Left ventricle myocardium inferior (tissue), 1 donor: ENCODE measurements at places on chromosomes 1 and 21. TPM values are rescaled to one million over a fixed set of nuclear protein-coding genes. Genes with fewer than 3 reads are reported as not detected.

GRCh38 chr21:46465651-46466050 lies 7.0 kb downstream of the DIP2A start:
- H3K27me3 ChIP-seq, result no peaks in the 10 kb centered on the region
- peaks cover 13% of the 10 kb centered on the region for H3K36me3 ChIP-seq
- no peak overlapping the region for H3K4me3 ChIP-seq
- no peak for DNase-seq
- H3K27ac ChIP-seq, result peak overlapping the region; percentile 7

- no peaks in the 10 kb centered on the region for H3K27me3 ChIP-seq
- no peak overlapping the region for H3K4me3 ChIP-seq
- peak overlapping the region; percentile 86 for H3K27ac ChIP-seq
- peak; percentile 62 for DNase-seq
These were observed 83.4 kb downstream of the SMYD2 start for GRCh38 chr1:214364386-214364785.

- no peaks in the 10 kb centered on the region for H3K36me3 ChIP-seq
- H3K27ac ChIP-seq, result peak overlapping the region; percentile 76
- peak overlapping the region; percentile 64 for H3K4me3 ChIP-seq
- no peaks in the 10 kb centered on the region for H3K27me3 ChIP-seq
- no peaks in the 10 kb centered on the region for H3K4me1 ChIP-seq
- no peak for DNase-seq
These were observed 29.9 kb upstream of the HJV start for GRCh38 chr1:146051452-146051851.

DNA sequence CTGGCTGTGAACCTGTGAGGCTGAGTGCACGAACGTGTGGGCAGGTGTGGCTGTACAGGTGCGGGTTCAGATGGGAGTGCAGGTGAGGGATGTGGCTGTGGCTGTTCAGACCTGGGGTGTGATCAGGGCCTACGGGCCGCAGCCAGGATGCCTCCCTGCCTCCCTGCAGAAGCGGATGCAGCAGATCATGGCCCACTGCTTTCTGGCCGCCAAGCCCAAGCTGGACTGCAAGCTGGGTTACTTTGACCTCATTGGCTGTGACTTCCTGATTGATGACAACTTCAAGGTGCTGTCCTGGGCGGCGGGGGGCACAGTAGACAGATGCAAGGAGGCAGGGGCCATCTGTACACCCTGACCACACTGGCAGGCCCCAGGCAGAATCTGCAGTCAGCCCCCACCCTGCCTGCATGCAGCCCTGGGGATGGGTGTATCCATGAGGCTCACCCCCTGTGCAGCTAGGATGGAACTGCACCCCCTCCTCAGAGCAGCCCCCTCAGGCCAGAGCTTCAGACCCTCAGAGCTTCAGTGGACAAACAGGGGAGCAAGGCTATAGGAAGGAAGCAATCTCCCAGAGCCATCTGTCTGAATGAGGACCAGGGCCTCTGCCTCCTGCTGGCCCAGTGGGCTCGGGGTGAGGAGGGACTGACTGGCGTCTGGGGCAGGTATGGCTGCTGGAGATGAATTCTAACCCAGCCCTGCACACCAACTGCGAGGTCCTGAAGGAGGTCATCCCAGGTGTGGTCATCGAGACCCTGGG lies 9.8 kb downstream of the TNFRSF18 start:
- peaks cover 16% of the 10 kb centered on the region for H3K27me3 ChIP-seq
- peak; percentile 1 for DNase-seq
- H3K27ac ChIP-seq, result no peak overlapping the region
- peaks cover 16% of the 10 kb centered on the region for H3K4me1 ChIP-seq
- no peak overlapping the region for H3K4me3 ChIP-seq

PTGS2 gene
- total RNA-seq, result 0.85 TPM

DNA sequence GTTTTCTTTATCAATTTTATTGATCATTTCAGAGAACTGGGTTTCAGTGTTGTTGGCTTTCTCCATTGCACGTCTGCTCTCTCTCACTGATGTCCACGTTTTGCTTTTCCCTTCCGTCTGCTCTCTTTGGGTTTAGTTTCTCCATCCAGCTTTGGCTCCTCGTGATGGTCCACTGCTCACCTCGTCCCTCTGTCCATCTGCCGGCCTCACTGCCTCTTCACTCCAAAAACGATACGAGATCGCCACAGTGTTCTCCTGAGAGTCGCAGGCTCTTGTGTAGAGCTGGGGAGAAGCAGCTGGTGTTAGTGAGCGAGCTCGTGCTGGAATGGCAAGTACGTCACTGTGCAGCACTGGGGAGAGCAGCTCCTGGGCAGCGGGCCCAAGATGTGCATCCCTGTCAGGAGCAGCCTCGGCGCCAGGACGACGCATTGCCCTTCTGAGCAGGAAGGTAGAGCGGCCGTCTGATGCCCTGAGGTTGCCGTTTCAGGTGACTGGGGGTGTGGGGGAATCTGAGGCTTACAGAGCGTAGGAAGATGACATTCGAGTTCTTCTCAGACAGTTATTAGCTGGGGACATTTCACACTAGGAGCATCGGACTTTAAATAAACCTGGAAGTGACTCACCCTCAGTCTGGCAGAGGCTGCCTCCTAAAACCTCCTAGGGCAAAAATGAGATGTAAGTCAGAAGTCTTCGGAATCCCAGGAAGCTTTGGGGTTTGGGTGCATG lies 31.4 kb upstream of the PCBP3 start:
- no peaks in the 10 kb centered on the region for H3K4me1 ChIP-seq
- no peak overlapping the region for H3K27ac ChIP-seq
- no peaks in the 10 kb centered on the region for H3K36me3 ChIP-seq
- no peak overlapping the region for H3K4me3 ChIP-seq
- H3K27me3 ChIP-seq, result peaks cover 85% of the 10 kb centered on the region

DNA sequence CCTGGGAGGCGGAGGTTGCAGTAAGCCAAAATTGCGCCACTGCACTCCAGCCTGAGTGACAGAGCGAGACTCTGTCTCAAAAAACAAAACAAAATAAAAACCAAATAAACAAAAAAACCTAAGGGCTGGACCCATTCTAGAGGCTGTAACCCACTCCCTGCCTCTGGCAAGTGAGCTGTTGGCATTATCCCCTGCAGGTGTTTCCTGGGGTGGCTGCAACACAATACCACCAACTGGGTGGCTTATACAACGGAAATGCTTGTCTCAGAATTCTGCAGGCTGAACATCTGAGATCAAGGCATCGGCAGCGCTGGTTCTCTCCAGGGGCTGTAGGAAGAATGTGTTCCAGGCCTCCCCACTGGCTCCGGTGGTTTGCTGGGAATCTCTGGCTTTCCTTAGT lies 15.2 kb downstream of the LRRC38 start:
- peaks cover 14% of the 10 kb centered on the region for H3K27me3 ChIP-seq
- no peaks in the 10 kb centered on the region for H3K36me3 ChIP-seq
- no peak overlapping the region for H3K27ac ChIP-seq
- H3K4me3 ChIP-seq, result no peak overlapping the region
- H3K4me1 ChIP-seq, result no peaks in the 10 kb centered on the region

DNA sequence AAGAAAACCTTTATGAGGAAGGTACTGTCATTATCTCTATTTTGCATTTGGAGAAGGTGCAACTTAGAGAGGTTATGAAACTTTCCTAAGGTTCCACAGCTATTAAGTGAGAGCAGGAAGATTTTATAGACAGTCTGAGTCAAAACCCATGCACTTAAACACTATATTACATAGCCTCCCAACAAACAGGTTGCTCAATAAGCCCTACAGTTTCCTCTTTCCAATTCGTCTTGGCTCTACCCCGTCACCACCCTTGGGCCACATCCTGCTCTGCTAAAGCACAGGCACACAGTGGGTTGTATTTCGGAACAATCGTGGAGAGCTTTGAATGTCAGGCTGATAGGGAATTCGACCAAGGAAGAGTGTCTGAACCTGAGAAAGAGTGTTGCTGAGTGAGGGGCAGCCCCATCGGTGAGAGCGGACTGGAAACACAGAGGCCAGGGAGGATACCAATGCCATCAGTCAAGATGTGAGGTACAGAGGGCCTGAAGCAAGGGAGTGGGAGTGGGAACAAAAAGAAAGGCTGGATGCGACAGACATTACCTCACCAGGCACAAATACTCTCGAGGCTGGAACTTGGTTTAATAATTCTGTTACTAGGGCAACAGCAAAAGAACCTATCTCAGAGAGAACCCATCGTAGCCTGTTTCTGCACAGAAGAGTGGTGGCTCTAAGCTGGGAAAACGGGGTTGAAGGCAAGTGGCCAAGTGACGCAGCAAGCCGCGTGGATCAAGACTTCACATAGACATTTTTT lies 6.3 kb upstream of the LRRC52 start:
- H3K27me3 ChIP-seq, result no peaks in the 10 kb centered on the region
- H3K27ac ChIP-seq, result no peak overlapping the region
- DNase-seq, result no peak
- no peaks in the 10 kb centered on the region for H3K36me3 ChIP-seq
- H3K4me1 ChIP-seq, result peaks cover 26% of the 10 kb centered on the region

DNA sequence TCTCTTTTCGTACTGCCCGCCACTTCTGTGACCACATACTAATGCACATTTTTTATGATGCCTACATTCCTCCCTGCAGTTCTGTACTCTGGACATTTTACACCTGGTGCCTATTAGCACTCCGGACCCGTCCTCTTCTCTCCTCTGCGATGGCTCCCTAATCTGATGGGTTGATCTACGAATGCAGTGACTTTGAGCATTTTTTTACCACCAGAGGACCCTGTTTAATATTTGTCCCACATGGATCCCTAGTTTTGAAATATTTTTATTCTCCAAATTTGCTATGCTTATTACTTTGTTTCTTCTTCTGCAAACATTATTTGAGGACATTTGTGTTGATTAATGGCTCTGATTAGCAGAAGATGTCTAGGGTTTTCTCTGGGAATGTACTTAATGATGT lies 5.2 kb downstream of the PPFIA4 start:
- H3K36me3 ChIP-seq, result no peaks in the 10 kb centered on the region
- H3K4me1 ChIP-seq, result peaks cover 53% of the 10 kb centered on the region
- H3K4me3 ChIP-seq, result no peak overlapping the region
- no peak overlapping the region for H3K27ac ChIP-seq

PLEKHM2 gene
- 90.3 TPM for total RNA-seq

- no peak overlapping the region for H3K4me3 ChIP-seq
- H3K27me3 ChIP-seq, result no peaks in the 10 kb centered on the region
- no peaks in the 10 kb centered on the region for H3K4me1 ChIP-seq
- no peak for DNase-seq
These were observed 25.0 kb upstream of the CHRM3 start for GRCh38 chr1:239361403-239361802.

IL20 gene
- total RNA-seq, result not detected

DNA sequence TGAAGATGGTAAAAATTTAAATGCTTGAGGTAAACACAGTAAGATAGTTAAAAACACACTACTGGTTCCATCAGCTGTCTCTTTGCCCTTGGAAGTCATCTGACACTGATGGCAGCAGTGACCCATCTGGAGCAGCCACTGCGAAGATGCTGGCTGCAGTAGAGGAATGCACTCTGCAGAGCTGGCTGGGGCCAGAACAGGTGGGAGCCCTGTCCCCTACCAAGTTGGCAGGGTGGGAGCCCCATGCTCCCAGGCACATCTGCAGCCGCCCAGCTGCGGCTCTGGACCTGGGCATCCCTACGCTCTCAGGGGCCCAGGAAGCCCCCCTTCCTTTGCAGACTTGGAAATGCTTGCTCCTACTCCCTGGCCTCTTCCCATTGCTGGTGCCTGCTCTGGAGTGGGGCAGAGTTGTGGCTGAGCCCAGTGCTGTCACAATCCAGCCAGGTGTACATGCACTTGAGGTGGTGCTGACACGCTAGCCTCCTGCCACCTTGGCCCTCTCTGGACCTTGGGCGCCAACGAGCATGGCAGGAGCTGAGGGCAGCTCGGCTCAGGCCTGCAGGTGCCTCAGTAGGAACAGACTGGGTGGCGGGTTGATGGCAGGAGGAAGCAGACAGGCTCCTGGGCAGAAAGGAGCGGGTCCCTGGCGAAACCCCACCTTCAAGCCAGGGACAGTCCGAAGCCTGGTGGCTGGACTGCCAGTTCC lies 227.0 kb downstream of the FGGY start:
- peaks cover 27% of the 10 kb centered on the region for H3K4me1 ChIP-seq
- H3K27ac ChIP-seq, result no peak overlapping the region
- H3K36me3 ChIP-seq, result no peaks in the 10 kb centered on the region
- no peaks in the 10 kb centered on the region for H3K27me3 ChIP-seq

DNA sequence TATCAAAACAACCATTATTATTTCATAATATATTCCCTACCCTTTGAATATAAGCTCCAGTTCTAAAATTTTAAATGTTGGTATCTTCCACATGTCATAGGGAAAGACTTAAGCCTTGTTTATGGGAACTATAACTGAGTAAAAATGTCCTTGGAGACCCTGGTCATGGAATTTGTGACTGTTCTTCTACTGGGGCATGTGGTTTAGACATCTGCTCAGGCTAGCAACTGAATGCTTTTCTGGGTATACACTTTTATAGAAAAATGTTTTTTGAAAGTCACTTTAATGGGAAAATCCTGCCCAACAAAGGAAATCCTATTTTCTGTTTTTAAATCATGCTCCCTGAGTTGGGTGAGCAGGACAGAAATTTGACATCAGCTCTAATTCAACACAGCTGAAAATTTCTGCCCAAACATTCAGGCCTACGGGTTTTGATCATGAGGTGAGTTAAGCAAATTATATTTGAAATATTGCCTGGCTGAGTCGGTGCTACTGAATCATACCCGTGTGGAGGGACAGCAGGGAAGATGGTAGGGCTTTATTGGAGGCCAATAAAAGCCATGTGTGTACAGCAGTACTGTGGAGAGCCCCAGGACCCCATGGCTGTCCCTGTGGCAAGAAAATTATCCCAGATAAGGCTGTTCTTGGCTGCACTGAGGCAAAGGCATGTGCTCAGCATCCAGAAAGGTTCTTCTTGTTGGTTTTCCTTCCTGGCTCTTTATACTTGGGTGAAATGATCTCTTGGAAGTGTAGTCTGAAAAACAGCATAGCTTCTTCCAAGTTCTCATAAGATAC lies 391.8 kb downstream of the DISC1 start:
- no peak overlapping the region for H3K4me3 ChIP-seq
- DNase-seq, result no peak
- H3K27ac ChIP-seq, result no peak overlapping the region
- H3K4me1 ChIP-seq, result peaks cover 8% of the 10 kb centered on the region

ANKRD35 gene
- 0.77 TPM for total RNA-seq

LCE1C gene
- not detected for total RNA-seq

GRCh38 chr1:62722796-62723195 lies 34.6 kb upstream of the DOCK7 start:
- DNase-seq, result no peak
- no peak overlapping the region for H3K27ac ChIP-seq
- no peak overlapping the region for H3K4me3 ChIP-seq
- no peaks in the 10 kb centered on the region for H3K36me3 ChIP-seq

GRCh38 chr1:36128126-36128904 lies 3.3 kb upstream of the COL8A2 start:
- no peak for DNase-seq
- no peak overlapping the region for H3K27ac ChIP-seq
- H3K4me3 ChIP-seq, result no peak overlapping the region

DNA sequence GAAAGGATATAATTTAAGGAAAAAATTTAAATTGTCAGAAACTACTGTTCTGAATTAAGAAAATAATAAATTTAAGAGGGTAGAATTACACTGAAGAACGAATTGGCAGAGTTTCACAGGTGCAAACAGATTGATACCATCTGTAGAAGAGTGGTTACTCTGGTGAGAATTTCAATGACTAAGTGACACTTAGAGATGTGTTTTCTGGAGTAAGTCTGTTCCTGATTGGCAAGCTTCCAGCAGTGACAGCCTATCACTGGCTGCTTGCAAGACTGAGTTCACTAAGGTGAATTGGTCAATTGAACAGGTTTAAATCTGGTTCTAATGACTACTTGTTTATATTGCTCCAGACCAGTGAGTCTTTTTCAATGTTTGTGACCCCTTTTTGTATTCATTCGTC lies 838.2 kb upstream of the RGS18 start:
- no peaks in the 10 kb centered on the region for H3K36me3 ChIP-seq
- DNase-seq, result no peak
- H3K4me3 ChIP-seq, result no peak overlapping the region
- no peaks in the 10 kb centered on the region for H3K4me1 ChIP-seq
- H3K27me3 ChIP-seq, result no peaks in the 10 kb centered on the region
